Pulmonary artery endothelial cell (primary cell): ENCODE measurements at places on chromosomes 3 and 15. TPM values are rescaled to one million over a fixed set of nuclear protein-coding genes. Genes with fewer than 3 reads are reported as not detected.

GRCh38 chr15:88467935-88468528 is 524 bp downstream of the MRPS11 start:
- DNase-seq, result no peak

The CADM2 gene
- total RNA-seq, result 0.07 and 0.13 TPM in 2 replicates

- DNase-seq, result no peak
These were observed 26.5 kb downstream of the NANOGP8 start for GRCh38 chr15:35058534-35059054.

DNA sequence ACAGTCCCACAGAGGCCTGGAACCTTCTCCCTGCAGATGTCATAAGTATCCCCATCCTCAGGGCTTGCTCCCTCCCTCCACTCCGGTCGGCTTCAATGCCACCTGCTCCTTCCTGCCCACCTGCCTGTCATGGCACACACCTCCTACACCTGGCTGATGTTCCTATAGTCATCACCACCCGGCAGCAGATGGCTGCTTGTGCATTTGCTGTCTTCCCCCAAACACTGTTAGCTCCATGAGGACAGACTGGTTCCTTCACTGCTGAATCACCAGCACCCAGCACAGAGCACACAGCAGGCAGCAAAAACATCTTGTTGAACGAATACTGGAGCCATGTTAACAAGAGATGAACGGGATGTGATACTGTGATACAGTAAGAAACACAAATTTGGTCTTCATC is 14.8 kb downstream of the TARS3 start:
- DNase-seq, result no peak

The FOXB1 gene
- total RNA-seq, result not detected in 2 replicates

GRCh38 chr3:77602722-77603121 is 562.8 kb downstream of the ROBO2 start:
- DNase-seq, result no peak

The SH2D7 gene
- total RNA-seq, result not detected in 2 replicates

- DNase-seq, result no peak
These were observed 250.7 kb upstream of the PROK2 start for GRCh38 chr3:72035606-72036005.

- no peak for DNase-seq
These were observed 26.8 kb downstream of the LRRC31 start for GRCh38 chr3:169842960-169843359.

The AADAC gene
- not detected in 2 replicates for total RNA-seq

DNA sequence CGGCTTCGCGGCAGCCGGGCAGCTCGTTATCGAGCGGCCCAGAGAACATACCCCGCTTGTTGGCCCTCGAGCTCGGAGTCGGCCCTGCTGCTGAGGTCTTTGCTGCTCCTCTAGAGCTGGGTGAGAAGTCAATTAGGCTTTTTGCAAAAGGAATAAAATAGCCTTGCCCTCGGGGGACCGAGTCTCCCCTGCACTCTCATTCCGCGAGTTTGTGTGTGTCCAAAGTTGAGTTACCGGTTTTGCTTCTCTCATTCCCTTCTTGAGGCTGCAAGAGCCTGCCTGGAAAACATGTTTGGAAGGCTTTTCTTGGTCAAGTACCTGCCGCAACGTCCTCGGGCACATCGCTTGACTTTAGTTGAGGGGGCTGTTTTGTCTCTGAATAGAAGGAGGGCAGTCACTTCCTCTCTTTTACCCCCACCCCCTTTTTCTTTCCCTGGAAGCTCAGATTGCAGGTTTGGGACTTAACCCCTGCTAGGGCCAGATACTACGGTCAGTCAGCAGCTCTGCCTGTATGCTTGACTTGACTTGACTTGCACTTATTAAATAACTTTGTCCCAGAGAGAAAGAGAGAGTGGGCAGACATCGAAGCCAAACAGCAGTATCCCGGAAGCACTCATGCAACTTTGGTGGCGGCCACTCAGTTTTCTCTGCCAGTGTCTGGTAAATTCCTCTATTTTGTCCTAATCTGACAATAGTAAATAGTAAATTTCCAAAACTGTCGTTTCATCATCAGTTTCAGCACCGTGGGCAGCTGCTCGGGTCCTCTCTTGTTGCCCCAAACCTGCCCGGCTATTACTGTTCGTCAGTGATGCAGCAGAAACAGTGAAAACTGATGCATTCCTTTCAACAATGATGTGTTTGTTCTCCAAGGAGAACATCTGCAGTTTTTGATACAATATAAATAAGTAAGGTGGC is 609 bp downstream of the RNF13 start:
- no peak for DNase-seq

GRCh38 chr3:130925628-130926027 is 31.7 kb downstream of the ATP2C1 start:
- DNase-seq, result no peak

The SGO1 gene
- total RNA-seq, result 5.4 and 8.8 TPM in 2 replicates

The CASR gene
- not detected in 2 replicates for total RNA-seq

- no peak for DNase-seq
These were observed 69.9 kb upstream of the TNFSF10 start for GRCh38 chr3:172592898-172593669.

DNA sequence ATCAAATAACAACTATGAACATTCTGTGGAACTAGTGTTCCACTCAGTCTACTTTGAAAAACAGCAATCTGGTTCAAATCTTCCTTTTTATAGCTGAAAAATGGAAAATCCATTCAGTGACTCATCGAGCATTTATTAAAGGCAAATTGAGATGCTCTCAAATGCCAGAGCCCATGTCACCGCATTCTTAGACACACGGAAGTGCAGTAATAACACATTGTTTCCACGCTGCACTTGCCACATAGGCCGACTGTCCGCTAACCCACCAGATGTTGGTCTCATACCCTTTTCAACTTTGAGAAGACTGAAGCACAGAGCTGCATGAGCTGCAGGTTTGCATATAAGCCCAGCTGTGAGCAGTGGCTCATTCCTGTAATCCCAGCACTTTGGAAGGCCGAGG is 95.9 kb downstream of the TMEM266 start:
- no peak for DNase-seq

The SEMA3F gene
- 73.6 and 80.9 TPM in 2 replicates for total RNA-seq

The HESX1 gene
- 0.14 and 0.40 TPM in 2 replicates for total RNA-seq

DNA sequence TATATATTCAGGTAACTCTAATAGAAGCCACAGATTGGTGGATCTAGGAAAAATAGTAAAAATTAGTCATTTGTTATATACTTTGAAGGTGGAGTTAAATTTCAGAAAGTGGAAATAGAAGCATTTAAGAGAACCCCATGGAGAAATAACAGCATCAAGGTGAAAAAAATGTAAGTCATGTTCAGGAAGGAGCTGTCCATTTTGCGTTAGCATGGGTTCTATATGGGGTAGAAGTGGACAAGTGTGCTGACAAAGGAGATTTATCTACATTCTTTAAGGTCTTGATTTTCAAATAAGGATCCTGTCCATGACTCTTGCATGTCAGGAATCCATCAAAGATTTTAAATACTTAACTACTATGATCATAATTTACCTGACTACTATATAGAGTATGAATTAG is 50.2 kb upstream of the ROBO1 start:
- DNase-seq, result no peak

- DNase-seq, result no peak
These were observed 22.1 kb downstream of the CPN2 start for GRCh38 chr3:194328942-194329582.

DNA sequence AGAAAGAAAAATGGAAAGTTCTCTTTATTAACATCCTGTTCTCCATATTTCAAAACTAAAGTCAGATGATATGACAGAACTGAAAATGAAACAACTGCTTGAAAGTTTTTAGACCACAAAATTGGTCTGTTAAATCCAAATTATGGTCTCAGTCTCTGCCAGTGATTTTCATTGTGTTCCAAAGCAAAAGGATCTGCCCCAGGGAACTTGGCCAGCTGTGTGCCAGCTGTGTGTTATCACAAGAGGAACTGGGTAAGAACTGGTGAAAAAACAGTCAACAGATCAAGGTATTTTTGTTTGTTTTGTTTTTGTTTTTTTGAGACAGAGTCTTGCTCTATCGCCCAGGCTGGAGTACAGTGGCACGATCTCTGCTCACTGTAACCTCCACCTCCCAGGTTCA is 323.3 kb downstream of the CTNNB1 start:
- DNase-seq, result no peak

DNA sequence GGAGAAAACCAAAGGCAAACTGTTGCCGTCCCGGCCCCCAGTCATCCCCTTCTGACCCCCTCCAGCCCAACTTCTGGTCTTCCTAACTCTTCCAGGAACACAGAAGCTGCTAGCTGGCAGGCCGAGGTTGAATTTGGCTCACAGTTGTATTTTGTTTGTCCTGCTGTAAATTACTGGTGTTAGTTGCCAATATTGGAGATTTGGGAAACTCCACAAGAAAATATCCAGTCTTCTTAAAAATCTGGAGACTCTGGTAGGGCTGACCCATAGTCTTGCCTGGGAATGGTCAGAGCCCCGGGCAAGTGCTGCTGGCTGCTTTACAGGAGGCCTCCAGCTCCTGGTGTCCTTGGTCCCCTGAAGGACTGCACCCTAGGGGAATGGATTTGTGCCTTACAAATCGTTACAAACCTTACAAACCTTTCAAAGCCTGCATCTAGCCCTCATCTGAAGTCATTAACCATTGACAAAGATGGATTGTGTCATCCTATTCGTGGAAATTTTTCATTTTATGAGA is 112.0 kb upstream of the MCTP2 start:
- no peak for DNase-seq

- no peak for DNase-seq
These were observed 5.5 kb upstream of the COLQ start for GRCh38 chr3:15527031-15527459.

The ZNF502 gene
- 3.6 and 3.7 TPM in 2 replicates for total RNA-seq

DNA sequence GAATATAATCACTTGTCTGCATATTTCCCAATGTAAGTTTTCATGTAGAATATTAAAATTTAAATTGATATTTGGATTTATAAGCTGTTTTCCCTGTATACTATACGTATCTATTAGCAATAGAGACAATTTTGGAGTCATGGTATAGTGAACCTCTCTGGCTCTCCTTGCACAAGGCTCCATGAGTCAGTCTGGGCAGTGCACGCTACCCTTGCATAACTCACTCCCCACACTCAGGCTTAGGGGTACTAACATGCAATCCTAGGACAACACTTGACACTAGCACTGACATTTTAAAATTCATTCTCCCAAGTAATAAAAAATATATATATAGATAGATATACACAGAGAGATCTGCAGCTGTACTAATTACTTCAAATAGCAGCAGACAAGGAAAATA is 39.2 kb downstream of the SLC24A1 start:
- no peak for DNase-seq

- no peak for DNase-seq
These were observed 324.1 kb upstream of the ALCAM start for GRCh38 chr3:105042586-105042985.

DNA sequence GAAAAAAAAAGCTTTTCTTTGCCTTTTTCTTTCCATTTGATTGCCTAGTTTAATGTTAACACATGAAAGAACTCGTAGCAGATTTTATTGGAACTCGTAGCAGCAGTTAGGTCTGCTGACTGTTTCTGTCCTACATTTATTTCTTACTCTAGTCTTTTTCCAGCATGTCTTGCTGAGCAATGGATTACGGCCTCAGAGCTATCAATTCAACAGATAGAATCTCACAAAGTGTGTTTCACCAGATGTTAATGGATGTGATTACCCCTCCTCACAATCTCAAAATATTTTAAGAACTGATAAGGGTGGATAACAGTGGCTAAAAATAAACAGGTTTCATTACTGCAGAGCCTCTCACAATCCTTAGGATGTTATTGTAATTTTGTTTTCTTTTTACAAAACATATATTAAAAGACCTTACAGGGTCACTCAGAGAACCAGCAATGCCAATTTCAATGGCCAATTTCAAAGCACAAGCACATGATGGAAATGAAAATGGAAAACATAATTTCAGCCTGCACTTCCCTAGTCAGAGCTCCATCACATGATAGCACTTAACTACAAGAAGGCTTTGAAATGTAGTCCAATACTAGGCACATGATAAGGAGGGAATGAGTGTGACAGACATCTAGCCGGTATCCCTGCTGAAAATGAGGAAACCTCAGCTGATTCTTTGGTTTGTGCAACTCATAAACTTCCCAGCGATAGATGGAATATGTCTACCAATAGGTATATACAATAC is 838.1 kb upstream of the SEMA6D start:
- DNase-seq, result no peak

The ARL8B gene
- total RNA-seq, result 47.3 and 48.6 TPM in 2 replicates

GRCh38 chr3:57383406-57383805 is 90.9 kb upstream of the ASB14 start:
- no peak for DNase-seq

The MAGI1 gene
- total RNA-seq, result 24.5 and 28.1 TPM in 2 replicates

GRCh38 chr3:123678108-123678511 is 93.3 kb upstream of the HACD2 start:
- DNase-seq, result no peak

DNA sequence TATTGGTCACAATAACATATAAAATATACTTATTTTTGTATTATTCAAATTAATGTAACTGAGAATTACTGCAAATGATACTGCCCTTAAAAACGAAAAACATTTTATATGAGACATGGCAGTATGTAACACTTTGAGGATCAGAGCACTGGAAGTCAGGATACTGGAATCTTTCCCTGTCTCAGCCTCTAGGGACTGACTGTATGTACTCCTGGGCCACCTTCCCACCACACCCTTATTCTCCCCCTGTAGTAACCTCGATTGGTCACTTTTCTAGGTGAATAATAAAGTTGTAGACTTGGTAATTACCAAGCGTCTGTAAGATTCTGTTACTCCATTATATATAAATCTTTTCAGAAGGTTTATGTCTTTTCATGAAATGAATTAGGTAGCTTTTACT is 43.0 kb downstream of the LRRC49 start:
- DNase-seq, result no peak

DNA sequence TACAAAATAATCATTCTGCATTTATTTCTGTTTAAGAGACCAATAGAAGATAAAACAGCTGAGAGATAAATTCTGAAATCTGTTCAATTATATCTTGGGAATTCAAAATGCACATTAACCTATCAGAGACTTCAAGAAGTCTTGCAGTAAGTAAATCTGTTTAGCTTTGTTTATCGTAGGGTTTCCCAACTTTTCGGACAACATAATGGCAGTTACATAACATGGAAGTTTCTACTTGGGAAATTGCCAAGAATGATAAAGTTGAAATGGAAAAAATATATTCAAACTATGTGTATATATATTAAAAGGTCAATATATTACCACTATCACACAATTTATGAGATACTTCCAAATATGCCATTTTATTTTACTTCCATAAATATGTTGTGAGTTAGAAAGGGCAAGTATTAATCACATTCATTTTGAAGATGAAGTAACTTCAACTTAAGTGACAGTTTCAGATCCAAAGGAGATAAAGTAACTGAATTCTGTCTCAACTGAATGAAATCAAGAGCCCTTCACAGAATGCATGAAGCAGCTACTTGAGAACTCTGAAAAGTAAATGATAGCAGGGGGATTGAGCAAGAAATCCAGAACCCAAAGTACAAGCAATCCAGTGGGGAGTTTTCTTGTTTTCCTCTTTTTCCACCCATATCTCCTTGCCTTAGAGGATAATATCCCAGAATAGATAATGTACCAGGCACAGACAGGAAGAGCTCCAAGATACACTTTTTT is 108.8 kb downstream of the PLOD2 start:
- DNase-seq, result no peak

- no peak for DNase-seq
These were observed 437.2 kb downstream of the MFSD1 start for GRCh38 chr3:159239059-159239458.
